ENCODE measurements at places on chromosomes 4 and X.
A peak's percentile ranks its signal among the peaks of the same experiment; 100 is the strongest.

DNA sequence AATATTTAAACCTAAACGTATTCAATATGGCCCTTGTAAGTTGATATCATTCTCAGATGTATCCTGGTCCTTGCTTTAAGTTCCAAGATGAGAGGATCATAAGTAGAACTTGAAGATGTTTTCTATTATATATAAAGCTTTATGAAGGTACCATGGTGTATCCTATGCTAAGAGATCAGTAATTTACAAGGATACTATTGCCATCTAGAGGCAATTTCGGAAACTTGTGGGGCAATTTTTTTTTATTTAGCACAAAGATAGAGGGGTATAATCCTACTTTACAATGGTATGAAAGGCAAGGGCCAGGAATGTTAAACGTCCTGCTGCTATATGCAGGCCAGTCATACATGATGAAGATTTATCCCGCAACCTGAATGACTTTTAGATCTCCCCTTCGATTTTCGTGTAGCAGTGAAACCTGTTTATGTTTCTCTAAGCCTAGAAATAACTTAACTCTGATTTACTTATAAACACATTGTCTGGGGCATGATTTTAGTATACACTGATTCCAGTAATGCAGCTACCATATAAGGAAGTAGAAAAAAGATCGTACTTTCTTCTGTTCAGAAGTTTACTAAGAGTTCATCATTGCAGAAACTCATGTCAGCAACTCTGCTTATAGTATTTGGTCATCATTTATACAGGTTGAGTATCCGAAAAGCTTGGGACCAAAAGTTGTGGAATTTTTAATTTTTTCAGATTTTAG, 2.6 kb downstream of the SLC25A31 start:
- peak; percentile 59 for DNase-seq

GRCh38 chr4:114209584-114209983, 230.1 kb upstream of the ARSJ start:
- DNase-seq, result no peak

- peak; percentile 6 for DNase-seq
These were observed 158.8 kb downstream of the ADGRA3 start for GRCh38 chr4:22356987-22357596.

DNA sequence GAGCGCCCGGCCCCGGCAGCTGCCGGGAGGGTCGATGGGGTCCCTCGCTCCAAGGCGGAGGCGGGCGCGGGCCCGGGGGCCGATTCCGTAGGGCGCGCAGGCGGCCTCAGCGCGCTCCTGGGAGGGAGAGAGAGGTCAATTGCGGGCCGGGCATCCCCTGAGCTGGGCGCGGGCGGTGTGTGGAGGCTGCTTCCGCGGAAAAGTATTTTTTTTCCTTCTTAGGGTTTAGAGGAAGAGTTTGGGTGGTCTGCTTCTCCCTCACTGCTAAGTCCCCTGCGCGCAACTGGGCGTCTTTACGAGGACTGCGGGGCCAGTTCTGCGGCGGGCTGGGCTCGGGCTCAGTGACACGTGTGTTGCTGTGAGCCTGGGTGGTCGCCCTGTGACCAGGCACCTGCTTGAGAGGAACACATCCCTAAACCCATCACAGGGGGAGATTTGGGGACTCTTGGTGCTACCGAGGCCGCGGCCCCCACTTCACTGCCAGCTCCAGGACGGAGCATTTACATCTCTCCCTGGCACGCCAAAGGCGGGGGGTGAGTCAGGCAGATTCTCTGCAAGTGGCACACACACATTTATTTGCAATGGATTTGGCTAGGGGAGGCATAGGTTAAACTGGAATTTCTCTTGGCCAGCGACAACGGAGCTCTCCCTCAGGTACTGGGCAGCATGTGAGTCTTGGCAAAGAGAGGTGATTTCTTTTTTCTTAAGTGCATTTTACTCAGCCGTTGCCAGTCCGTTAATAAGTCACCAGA, 151.2 kb upstream of the SLC4A4 start:
- no peak for DNase-seq

GRCh38 chrX:1600406-1601050, 9.1 kb downstream of the AKAP17A start:
- DNase-seq, result no peak

GRCh38 chr4:44668526-44668925, 9.7 kb upstream of the GUF1 start:
- DNase-seq, result no peak

- peak; percentile 15 for DNase-seq
These were observed 28.1 kb upstream of the MAN2B2 start for GRCh38 chr4:6546681-6547447.

GRCh38 chr4:47155919-47156318, 124.6 kb downstream of the GABRB1 start:
- no peak for DNase-seq

DNA sequence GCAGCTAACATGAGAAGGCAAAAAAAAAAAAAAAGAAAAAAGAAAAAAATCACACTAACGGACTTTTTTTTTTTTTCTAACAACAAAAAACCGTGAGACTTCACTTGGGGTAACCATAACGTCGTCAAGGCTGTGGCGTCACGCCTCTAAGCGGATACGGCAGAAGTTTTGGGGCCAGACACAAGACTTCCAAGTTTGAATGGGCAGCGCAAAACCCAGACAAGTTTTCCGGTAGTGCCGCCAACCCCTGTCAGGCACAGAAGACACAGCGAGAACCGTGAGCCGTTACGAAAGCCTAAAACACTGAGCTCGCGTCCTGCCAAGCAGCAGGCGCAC, 556 bp upstream of the SMARCA5 start:
- no peak for DNase-seq

DNA sequence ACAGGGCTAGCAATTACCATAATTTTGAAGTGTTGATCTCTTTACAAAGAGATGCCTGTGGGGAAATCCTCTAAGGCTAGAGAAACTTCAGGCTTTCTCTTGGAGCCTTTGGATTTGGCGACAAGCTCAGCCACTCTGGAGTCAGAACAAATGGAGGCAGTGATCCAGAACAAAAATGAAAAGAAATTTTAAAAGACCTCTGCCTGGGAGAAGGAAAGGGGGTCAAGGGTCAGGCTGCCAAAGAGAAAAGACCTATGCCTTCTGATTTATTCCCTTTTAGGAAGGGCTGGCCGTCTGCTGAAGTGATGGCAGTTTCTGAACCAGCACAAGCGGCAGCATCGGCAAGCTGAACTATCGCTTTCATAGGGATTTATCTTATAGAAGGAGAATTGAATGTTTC, 140.8 kb upstream of the SFRP2 start:
- DNase-seq, result no peak

GRCh38 chr4:3202836-3203820, 45.8 kb upstream of the MSANTD1 start:
- no peak for DNase-seq

DNA sequence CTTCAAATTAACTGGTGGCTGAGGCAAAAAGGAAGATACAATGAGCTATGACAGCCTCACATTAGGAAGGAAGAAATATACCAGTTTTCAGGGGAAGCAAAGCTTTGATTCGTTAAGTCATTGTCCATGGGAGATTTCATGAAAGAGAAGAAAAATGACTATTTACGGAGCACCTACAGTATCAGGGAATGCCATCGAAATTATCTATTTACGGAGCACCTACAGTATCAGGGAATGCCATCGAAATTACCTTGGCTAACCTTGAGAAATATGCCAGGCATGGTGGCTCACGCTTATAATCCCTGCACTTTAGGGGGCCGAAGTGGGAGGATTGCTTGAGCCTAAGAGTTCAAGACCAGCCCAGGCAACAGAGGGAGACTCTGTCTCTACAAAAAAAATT, 28.5 kb upstream of the IQSEC2 start:
- no peak for DNase-seq

DNA sequence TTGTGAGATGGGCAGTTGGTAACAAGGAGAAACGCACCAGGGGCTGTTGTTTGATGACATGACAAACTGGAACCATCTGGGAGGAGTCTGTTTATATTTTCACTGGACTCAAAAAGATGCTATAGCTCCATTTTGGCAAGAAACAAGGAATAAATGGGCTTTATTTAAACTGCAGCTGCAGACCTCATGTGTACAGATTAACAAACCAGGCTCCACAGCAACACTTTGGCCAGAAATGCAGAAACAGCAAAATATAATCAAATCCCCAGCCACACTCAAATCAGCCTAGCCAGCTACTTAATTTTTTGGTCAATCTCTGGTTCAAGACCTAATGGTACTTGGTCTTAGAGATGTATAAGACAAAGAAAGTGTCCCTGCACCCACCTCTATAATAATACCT, 52.7 kb downstream of the ASB9 start:
- no peak for DNase-seq

DNA sequence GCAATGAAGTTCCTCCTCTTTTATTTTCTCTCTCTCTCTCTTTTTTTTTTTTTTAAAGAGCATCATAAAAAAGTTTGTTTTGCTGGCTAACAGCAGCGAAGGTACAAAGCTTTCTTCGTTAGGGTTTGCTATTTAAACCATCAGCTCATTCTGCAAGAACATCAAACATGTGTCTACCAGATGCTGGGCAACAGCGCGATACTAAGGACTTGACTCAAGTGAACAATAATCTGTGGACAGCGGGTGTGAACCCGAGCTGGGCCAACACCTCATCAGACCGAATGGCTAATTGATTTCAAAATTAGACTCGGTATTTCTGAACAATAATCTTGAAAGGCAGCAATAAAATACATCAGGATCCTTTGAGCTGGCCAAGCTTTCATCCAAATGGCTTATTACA, 246.4 kb downstream of the FBXO8 start:
- DNase-seq, result no peak

DNA sequence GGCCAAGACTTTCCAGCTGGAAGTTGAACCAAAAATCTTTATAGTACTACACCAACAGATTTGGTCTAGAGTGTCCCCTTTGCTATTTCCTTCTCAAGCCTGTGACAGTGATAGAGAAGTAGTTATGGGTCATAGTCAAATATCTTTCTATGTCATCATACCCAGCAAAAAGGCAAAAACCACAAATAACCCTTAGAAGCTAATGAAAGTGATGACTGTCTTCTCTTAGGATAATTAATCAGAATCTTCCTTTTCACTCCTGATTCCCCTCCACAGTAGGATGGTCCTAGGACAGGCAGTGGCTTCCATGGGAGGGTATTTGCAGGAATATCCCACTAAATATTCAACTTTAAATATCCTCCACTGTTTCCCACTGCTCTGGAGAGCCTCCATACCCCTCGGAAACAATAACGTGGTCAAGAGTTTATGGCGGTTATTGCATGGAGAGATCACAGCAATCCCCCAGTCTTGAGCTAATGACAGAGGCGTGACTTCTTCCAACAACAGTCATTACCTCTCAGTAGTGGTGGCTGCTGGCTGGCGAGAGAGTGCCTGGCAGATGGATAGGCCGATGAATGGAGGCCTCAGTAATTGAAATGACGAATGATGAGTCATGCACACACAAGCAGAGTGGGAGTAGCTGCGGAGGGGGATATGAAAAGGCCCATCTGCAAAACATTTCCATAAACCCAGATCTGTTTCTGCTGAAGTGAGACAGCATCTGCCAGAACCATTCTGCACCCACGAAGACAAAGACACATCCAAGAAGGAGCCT, 154.9 kb downstream of the STK32B start:
- DNase-seq, result peak; percentile 41

DNA sequence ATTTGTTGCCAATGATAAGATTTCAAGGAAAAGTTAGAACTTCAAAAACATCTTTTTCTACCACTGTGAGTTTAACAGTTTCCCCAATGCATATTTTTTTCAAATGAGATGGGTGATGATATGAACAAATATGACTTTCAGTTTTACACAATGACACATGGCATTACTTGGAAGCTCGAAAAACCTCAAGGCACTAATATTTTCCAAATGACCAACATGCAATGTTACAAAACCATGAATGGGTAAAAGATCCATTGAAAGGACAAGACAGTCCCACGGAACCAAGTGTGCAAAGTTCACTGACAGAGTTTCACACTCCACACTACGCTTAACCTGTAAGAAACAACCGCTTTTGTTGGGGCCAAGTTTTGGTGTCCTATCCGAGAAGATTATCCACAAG, 84.5 kb downstream of the CD99L2 start:
- no peak for DNase-seq

DNA sequence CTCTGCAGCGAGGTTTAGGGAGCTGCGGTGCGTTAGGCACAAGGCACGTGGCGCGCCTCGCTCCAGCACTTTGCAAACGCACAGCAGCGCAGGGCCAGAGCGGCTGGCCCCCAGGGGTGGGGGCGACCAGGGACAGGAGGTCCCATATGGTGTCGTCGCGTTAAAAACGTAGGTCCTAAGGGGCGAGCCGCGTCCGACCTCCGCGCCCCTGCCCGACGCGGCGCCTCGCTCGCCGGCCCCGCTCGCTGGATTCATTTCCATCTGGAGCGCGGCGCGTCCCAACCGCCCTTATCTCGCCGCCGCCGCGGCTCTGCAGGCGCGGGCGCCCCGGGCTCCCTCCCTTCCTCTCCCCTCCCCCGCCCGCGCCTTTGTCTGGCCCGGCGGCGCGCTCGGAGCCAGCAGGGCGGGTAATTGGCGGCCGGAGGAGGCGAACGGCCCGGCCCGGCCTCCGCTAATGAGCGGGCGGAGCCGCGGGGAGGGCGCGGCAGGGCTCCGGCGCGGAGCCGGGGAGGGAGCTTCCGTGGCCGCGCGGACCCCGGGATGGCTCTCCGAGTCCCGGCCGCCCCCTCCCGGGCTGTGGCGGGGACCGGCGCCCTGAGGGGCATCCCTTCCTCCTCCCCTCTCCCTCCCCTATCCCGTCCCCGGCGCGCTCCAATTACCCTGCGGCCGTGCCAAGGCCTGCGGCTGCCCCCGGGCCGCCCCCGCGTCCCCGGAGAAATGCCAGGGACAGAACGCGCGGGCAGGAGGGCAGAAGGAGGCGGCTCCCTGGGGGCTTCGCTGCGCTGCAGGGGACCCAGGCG, 409.0 kb downstream of the BCOR start:
- peak; percentile 45 for DNase-seq

DNA sequence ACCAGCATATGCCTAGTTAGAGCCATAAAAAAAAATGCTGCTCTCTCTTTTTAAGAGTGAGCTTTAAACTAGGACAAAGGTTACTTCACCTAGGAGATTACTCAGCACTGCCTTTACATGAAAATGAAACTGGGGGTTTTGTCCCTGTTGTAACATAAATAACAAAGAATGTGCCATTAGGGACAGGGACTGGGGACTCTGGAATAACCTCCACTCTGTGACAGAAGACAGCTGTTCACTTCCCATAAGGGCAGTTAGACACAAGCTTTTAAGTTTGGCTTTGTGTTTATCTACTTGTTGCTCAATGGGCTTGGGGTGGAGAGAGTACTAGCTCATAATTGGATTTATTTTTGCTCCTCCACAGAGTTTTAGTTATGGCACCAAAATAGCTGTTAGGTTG, 11.9 kb downstream of the ENPEP start:
- no peak for DNase-seq

- DNase-seq, result no peak
These were observed 1.6 kb downstream of the SNX25 start for GRCh38 chr4:185211035-185211434.

DNA sequence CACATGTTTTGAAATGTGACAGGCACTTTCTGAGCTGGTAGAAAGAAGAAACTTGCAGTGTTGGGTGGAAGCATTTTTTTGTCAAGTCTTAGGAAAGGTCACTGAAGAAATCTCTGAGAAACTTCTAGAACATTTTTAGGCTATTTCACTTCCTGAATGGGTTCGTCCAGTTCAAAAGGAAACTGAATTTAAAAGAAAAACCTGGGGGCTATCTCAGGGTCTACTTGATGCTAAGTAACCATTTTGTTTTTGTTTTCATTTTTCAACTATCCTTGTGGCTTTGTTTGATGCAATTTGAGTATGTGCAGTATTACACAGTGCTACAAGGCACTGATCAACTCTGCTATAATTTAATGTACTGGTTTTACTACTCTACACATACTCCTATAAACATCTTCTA, 34.0 kb upstream of the AMOT start:
- no peak for DNase-seq

- DNase-seq, result no peak
These were observed 25.1 kb upstream of the SETD7 start for GRCh38 chr4:139581096-139581495.

GRCh38 chr4:180538384-180539057, 1704.7 kb upstream of the TENM3 start:
- DNase-seq, result no peak
